SK-MEL-5 (cell line): ENCODE measurements at places on chromosomes 7 and 10. TPM values are rescaled to one million over a fixed set of nuclear protein-coding genes. Genes with fewer than 3 reads are reported as not detected.

DNA sequence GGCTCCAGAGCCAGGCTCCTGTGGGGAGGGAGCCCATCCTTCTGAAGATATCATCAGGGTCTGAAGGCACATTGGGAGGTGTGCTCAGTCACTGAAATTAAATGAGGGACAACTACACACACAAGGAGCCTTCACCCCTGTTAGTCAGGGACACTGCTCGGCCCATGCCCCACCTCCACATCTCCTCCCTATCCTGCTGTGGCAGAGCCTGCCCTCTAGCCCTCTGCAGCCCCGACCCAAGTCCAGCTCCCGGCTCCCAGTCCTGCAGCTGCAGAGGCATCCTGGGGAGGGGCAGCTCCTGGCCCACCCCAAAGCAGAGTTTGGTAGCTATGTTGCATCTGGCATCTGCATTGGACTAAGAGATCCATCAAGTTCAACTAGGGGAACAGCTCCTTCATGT is 136.3 kb downstream of the ZNF248 start:
- DNase-seq: no peak

GRCh38 chr10:130061760-130062159 is 48.9 kb downstream of the C10orf143 start:
- DNase-seq: no peak

GRCh38 chr10:17527514-17528146 is 73.2 kb upstream of the ST8SIA6 start:
- no peak for DNase-seq

DNA sequence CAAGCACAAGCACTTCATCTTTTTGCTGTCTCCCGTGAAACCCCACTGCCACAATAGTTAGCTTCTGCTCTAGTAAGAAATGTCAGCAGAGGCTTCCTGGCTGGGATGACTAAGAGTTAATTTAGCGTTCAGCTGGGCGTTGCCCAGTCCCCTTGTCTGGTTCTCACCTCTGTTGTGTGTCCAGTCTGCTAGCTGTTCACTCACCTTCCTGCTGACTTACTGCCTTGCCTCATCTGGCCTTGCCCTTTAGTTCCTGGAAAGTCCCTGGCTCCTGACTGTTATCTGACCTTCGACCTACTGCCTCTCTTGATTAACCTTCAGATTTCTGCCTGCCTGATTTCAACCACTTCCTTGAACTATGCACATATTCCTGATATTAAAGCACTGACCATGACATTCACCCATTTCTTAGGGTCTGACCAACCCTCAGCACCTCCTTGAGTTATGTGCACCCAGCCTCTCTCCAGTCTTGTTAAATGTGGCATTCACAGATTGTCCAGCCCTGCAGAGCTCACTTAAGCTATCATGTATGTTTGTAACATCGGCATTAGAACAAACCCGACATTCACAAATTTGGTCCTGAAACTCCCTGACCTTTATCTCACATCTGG is 30.3 kb downstream of the C7orf33 start:
- no peak for DNase-seq

- no peak for DNase-seq
Observed at GRCh38 chr10:59007307-59008025, 169.0 kb upstream of the PHYHIPL start.

DNA sequence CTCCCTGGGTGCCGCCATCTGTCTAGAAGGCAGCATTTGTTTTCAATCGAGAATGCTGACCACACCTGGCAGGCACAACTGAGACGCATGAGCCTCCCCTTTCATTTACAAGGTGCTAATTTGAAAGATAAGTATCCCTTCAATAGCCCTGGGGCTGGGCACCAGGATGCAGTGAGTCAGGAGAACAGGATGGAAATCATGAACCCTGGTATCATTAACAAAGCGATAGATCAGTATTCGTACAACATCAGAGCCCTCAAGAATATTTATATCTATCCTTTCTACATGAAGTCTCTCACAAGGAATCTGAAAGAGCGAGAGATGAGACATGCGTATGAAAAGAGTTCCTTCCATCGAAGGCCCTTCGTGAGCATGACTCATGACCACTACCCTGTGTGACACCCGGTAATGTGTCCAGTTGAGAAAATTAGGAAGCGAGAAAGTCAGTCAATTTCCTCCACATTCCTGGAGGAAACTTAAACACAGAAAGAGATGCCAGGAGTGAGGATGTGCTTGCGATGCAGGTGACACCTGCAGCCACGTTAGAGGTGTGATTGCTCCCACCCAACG is 123.1 kb upstream of the PITRM1 start:
- no peak for DNase-seq

- DNase-seq: no peak
Observed at GRCh38 chr10:29627201-29628132, 7.3 kb downstream of the SVIL start.

GRCh38 chr10:115830265-115830970 is 442.6 kb downstream of the GFRA1 start:
- DNase-seq: no peak

DNA sequence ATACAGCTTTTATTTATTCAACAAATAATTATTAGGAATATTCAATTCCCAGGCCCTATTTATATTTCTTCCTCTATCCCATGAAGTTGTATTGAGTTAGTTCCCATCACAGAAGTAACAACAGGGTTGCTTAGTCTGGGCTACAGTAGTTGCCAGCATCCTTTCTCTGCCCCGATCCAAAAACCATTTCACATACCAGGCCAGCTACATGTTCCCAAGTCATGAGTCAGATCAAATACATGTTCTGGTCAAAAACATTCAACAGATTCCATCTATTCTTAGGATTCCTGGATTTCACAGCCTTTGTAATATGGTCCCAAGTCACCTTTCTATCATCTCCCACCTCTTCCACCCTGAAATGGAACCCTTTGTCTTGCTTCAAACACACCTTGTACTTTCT is 91.6 kb downstream of the RAB11FIP2 start:
- no peak for DNase-seq

DNA sequence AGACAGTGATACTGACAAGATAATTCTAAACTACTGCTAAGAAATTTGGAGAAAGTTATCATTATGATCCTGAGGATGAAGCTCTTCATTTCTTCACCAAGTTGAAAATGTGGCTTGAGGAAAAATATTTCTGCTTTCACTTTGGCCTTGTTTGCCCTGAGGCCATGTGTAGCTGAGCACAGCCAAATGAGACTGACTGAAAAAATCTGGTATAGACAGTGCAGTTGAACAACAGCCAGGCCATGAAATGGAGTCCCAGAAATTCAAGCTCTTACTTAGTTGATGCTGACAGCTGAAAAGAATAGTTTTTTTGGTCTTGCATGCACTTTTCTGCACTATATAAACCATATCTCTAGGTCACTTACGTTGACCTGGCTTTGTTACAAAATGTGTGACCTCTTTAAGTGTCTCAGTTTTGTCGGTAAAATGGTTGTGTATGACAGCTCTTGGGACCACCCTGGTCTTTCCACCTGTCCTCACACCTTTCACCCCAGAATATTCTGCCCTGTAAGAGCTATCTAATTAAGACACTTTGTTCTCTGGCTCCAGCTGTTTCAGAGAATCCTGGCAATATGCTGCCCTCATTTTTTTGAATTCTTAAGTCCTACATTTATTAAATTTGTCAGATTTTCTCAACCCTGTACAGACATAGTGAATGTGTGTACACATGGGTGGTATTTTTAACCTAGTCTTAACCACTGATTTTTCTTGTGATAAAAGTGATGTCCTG is 91.3 kb downstream of the CD36 start:
- no peak for DNase-seq

GRCh38 chr10:29555091-29555745 is 79.6 kb downstream of the SVIL start:
- DNase-seq: peak; percentile 47

DNA sequence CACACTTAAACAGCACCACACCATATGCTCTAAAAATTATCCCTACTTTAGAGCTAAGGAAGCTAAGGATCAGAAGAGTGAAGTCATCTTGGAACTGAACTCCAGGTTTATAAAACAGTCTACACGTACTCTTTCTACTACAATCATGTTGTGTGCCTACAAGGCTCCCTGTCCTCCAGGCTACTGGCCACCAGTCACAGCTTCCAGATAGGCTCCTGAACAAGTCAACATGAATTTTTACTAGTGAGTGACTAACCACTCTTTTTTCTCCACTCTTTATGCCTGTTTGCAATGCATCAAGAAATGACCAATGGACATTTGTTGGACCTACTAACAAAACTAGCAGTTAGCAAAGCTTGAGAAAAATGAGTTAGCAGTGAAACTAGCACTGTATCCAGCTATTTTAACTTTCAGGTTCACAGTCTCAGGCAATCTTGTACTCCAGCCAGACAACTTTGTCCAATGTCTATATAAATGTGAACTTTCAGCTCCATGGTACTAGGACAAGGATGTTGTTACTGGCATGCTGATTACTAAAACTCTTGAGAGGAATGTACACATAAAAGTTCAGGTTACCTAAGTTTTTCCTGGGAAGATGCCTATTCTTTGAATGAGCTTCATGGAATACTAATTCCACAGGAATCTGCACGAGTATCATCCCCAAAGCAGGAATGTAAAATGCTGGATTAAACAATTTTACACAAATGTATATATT is 180.0 kb downstream of the BTAF1 start:
- DNase-seq: no peak

DNA sequence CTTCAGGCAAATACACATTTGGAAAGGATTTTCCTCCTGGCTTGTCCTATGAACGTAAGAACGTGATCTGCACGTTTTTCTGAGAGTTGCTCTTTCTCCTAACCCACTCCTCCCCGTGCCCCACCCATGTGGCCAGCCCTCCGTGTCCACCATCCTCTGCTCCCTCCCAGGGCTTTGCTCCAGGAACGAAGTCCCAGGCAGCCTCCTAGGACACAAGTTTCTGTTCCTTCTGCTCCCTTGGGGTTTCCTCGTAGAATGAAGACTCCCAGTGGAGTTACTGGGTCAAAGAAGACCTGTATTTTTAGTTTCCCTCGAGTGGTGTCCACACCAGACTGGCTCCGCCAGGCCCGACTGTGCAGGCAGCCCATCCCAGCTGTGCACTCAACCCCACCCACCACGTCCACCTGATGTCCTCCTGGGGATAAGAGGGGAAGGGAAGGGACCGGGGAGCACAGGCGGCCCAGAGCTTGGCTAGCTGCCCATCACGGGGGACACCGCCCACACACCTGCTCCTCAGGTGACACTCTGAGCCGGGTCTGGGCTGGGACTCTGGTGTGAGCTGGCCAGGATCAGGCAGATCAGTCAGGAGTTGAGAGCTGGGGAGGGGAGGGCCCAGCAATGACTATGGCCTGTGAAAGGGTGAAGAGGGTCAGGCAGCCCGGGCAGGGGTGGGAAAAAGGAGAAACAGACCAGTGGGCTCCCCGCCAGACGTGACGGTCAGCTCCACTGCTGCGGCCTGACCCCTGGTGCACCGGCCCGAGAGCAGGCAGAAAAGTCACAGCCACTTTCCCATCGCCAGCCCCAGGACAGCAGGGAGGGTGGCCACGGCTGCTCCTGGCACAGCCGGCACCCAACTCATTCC is 54.3 kb upstream of the PPP2R2D start:
- DNase-seq: no peak

GRCh38 chr10:54667136-54667535 is 133.9 kb downstream of the PCDH15 start:
- no peak for DNase-seq

DNA sequence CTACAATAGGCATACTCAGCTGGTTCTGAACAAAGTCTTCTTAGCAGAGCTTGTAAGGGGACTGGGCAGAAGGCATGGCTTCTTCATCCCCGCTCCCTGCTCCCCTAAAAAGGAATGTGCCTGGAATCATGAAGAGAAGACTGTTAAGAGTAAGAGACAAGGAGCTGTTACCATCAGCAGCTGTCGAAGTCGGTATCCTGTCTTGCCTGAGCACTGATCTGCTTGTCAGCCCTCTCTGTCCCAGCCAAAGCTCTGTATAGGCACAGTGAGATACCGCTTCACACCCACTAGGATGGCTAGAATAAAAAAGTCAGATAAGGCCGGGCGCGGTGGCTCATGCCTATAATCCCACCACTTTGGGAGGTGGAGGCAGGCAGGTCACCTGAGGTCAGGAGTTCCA is 2.4 kb downstream of the ABLIM1 start:
- no peak for DNase-seq

DNA sequence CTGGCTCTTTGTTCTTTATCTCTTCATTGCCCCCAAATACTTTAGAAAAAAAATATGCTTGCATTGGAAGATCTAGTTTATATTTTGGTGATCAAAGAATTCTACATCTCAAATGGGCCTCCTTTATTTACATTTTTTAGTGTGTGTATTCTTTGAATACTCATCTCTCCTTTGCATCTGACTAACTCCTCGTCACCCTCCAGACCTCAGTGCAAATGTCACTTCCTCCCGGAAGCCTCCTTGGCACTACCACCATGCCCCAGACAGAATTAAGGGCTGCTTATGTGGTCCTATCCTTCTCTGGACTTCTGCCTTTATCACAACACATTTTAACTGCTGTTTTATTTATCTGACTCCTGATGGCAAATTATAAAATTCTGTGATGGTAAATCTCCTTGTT is 52.0 kb upstream of the PPP1R3C start:
- DNase-seq: no peak

GRCh38 chr10:132399117-132400035 is 2.4 kb downstream of the PWWP2B start:
- DNase-seq: no peak

DNA sequence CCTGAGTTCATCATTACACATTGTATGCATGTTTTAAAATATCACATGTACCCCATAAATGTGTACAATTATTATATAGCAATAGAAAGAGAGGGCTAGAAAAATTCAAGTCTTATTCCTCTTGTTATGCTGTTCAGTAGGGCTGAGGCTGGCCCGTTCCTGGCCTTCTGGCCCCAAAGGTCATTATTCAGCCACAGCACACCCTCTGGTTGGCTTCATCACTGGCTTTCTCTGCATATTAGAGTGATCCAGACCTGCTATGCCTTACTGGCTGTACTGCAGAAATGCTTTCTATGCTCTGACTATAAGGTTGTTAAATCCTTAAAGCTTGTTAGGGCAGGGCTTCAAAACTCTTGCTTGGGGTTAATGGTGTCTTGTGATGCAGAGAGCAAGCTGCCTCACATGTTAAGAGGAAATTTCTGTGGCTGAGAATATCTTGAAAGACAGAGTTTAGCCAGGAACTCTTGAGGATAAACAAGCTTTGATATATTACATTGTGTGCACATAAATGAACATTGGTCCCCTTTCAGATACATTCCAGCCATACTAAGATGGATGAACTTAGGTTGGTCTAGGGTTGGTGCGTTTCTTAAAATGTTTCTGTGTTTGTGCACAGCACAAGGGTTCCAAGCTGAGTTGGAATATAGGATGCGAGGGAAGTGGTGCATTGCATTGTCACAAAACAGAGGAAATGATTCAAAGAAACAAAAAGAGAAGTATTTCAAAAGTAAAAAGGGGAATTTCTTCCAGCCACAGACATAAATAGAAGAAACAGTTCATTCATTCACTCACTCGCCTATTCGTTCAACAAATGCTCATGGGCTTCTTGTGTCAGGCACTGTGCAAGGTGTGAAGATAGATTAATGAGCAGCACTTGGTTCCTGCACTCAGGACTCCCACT is 61.6 kb upstream of the WDR11 start:
- no peak for DNase-seq

Gene CHST15
- not detected in 2 replicates for total RNA-seq

Gene UCN3
- not detected in 2 replicates for total RNA-seq

Gene LRIT1
- total RNA-seq: not detected in 2 replicates

Gene WBP1L
- 12.8 TPM in 2 replicates for total RNA-seq

Gene CDH23
- total RNA-seq: 0.29 TPM in 1 of 2 replicates, not detected in the other

Gene ANKRD1
- total RNA-seq: not detected in 2 replicates
